ENCODE measurements at places on chromosomes 3 and 15.

DNA sequence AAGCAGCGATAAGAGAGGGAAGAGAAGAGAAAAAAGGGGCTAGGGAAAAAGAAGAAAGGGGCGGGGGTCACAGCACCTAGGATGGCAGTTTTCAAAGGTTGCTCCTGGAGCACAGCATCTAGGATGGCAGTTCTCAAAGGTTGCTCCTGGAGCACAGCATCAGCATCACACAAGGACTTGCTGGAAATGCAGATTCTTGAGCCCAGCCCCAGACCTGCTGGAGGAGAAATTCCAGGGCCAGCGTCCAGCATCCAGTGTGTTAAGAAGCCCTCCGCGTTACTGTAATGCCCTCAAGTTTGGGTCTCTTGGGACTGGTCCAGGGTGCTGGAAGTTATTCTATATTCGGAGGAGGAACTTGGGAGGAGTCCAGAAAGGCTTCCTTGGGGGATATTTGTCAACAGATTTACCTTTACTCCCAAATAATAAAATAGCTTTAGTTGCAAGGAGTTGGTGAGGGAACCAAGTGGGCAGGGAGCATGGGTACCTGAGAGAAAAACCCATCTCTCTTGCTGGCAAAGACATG is 519.4 kb downstream of the SHQ1 start:
- DNase-seq = no peak

- no peak for DNase-seq
Measured at GRCh38 chr3:163914567-163914966, 1163.7 kb downstream of the SI start.

DNA sequence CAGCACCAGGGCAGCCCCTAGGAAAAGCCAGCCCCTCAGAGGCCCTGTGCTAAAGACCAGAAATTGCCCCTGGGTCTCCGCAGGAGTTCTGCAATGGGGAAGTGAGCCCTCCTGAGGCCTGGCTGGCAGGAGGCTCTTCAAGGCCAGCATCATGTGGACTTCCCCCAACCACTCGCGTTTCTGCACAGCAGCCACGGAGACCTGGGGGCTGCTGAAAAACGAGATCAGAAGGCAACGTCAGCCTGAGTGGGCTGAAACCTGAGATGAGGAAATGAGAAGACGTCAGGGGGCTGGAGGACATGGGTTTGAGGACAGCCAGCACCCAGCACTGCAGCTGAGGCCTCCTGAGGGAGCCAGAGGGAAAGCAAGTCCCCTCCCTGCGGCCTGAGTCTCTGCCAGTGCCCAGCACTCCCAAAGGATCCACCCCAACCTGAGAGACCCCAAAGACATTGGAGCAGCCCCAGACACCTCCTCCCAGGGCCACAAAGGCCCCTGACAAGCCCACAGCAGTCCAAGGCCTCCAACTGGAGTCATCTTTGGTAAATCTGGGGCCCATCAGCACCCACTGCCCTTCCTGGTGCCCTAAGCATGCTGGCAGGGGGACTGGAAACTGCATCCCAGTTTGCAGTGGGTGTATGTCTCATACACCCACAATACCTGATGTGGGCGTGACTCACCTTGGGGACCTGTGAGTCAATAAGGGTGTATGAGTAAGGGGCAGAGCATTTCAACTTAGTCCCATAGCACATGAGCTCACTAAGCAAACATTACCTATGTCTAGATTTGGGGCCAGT is 29.2 kb upstream of the CYP11A1 start:
- DNase-seq = no peak

DNA sequence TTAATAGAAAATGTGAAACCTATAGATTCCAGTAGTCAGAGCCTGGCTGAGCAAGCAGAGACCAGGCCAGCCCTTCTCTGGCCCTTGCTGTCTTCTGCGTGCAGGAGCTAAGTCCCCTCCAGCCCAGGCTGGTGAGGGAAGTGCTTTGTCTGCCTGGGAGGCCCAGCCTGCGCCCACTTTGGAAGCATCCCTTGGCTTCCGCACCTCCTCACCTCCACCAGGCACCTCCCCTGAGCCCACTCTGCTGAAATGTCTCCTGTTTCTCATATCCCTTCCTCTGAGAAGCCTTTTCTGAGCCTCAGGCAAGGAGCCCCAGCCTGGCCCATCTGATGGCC is 45.3 kb downstream of the ALDH1L1 start:
- DNase-seq = no peak

- DNase-seq = no peak
Measured at GRCh38 chr15:97461226-97461625, 499.3 kb upstream of the ARRDC4 start.

DNA sequence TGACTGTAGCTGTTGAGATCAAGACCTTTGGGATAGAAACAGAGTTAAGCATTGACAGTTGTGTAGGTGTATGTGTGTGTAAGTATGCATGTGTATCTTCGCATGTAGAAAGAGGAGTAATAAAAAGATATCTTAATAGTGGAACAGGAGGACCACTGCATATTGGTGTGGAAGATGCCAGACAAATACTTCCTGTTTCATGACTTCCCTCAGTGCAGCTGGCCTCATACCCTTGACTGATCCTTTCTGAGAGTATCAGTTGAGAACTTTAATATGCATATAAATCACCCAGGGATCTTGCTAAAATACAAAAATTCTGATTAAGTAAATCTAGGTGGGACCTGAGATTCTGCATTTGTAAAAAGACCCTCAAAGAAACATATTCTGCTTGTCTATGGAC is 8.5 kb upstream of the ZBED2 start:
- no peak for DNase-seq

- no peak for DNase-seq
Measured at GRCh38 chr15:57259568-57260040, 116.7 kb upstream of the CGNL1 start.

DNA sequence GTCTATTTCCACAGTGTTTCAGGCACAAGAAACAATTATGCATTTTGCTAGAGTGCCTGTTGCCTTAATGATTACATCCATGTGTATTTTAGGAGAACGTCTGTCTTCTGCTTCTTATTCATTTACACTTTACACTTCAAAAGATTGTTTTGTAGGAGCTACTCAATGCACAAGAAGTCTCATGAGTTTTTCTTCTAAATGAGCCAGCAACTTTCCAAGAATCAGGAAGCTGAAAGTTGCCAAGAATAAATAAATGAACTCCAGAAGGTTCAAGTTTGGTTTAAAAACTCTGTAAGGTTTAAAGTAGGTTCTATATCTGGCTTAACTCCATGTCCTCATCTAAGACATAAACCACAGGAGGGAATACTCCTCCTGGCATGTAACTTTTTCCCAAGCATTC is 103.8 kb upstream of the ADPGK start:
- no peak for DNase-seq

DNA sequence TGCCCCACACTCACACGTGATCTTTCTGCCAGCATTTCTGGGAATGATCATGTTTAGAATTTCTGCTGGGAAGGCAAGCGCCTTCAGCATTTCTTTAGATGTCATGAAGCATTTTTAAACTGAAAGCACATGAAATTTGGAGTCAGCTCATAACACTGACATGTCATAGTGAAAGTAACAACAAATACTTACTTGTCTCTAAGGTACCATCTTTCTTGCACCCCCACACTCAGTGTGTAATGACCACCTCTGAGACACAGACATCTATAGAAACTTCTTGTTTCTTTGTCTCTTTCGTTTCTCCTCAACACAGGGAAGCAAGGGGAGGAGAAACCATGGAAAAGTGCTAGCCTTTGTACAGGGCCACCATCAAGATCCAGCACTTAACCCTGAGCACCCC is 171.7 kb downstream of the RORA start:
- no peak for DNase-seq

- no peak for DNase-seq
Measured at GRCh38 chr3:35965908-35966307, 326.6 kb downstream of the ARPP21 start.

- DNase-seq = no peak
Measured at GRCh38 chr3:192275741-192276355, 451.5 kb downstream of the FGF12 start.

DNA sequence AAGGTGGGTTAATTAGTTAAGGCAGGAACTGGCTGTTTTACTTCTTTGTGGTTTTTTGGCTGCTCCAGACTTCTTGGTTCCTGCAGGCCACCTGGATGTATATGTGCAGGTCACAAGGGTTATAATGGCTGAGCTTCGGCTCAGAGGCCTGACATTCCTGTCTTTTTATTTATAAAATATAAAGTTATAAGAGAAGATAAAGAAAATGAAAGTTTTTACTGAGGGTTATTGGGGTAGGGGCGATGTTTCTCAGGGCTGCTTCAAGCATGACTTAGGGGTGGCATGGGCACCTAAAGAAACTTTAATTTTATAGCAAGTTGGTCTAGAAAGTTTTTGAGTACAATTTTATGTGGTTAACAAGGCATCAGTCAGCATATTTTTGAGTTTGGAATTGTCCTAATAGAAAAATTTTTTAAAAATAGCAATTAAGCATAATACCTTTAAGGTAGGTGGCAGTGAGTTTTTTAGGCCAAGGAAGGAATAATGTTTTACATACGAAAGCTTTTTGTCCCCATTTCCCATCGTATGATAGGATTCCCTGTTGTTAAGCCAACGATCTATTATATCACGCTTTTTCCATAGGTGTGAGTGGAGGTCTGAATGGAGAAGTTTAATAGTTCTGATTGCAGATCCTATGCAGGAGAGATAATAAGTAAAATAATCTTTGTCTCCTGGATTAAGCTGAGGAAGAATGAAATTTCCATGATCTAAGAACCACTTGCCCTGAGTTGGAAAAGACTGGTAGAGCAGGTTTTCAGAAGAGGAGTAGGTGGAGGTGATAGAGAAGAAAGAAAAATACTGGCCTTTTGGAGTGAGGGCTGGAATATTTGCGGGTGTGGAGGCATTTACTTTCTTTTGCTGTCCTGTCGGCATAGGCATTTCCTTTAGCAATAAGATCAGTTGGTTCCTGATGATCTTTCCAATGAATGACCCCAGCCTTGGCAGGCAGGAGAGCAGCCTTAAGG is 10.1 kb downstream of the STRIT1 start:
- no peak for DNase-seq

DNA sequence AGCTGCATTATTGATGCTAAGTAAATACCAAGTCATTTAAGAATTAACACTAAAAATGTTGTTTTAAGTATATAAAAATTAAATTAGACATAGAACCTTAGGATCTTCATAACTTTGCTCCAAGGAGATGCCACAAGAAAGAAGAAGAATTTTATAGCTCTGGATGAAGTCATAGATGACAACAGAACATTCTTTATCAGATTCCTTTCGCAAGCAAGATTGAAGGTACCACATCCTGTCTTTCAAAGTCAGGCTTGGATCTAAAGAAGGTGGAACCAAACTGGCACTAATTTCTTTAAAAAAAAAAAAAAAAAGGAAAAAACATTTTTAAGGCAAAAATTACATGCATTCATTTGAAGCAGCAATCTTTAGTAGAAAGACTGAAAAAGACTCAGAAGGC is 62.5 kb downstream of the POLQ start:
- no peak for DNase-seq

- no peak for DNase-seq
Measured at GRCh38 chr3:184582646-184583577, 21.3 kb downstream of the EPHB3 start.

- no peak for DNase-seq
Measured at GRCh38 chr3:134149286-134149685, 101.4 kb downstream of the RYK start.

DNA sequence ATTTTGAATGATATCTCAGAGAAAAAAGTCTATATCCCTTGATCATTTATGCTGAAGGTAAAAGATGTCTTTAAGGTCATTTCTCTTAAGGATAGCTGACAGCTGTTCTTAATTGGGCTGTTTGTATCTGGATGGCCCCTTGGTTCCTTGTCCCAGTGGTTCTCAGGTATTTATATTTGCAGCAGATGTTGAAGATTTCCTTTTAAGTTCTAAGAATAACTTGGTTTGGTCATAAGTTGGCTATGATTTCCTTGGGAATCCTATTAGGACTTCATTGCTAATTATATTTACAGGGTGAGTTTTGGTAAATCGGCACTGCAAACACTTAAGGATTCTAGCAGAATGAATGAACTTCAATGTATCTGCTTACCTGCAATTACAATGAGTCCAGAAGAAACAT is 460.4 kb upstream of the SGO1 start:
- DNase-seq = no peak

GRCh38 chr3:151382671-151383070 is 1.9 kb downstream of the P2RY12 start:
- no peak for DNase-seq

Data from T-helper 17 cell (primary cell).